Sciatic nerve (tissue), 2 donors: ENCODE measurements at places on chromosomes 13 and 19. TPM values are rescaled to one million over a fixed set of nuclear protein-coding genes. Genes with fewer than 3 reads are reported as not detected.

Gene JSRP1
- not detected for total RNA-seq

Gene CBARP
- 2.9 TPM for total RNA-seq

Gene PTBP1
- 217 TPM for total RNA-seq

Gene MARK4
- 37.5 TPM for total RNA-seq

Gene ZNF491
- total RNA-seq: 4.2 TPM

Gene ZSCAN1
- 0.40 TPM for total RNA-seq

Gene PTPRH
- total RNA-seq: 1.5 TPM

Gene BEST2
- not detected for total RNA-seq

Gene FUT2
- not detected for total RNA-seq

Gene FOSB
- 3.7 TPM for total RNA-seq

Gene TMEM86B
- total RNA-seq: 6.0 TPM

Gene ATP4A
- not detected for total RNA-seq

Gene CYP2S1
- 1.1 TPM for total RNA-seq

Gene SPACA4
- not detected for total RNA-seq

Gene KLK15
- not detected for total RNA-seq

Gene SIGLEC10
- 3.2 TPM for total RNA-seq

Gene FGF9
- 2.1 TPM for total RNA-seq

Gene TRAPPC6A
- 20.8 TPM for total RNA-seq

Gene SYNGR4
- not detected for total RNA-seq

Gene CYP2A7
- total RNA-seq: not detected

Gene THSD1
- 13.4 TPM for total RNA-seq

Gene DNAAF3
- 0.62 TPM for total RNA-seq
